ENCODE measurements at places on chromosomes 6 and 20.

DNA sequence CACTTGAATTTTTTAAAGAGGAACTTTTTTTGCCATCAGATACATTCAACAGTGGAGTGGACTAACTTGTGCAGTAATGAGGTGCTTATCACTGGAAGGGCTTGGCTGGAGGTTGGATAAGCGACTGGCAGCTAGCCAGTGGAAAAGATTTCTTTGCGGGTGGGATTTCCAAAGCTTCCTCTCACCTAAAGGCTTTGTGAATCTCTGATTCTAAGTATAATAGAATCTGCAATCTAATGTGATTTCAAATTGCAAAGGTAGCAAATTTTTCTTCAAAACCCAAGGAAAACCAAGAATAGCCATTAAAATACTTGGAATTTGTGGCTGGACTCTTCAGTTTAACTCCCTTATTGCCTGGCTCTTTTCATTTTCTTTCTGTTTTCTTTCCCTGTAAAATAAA, 460.4 kb upstream of the MARCKS start:
- DNase-seq, result no peak

GRCh38 chr6:145015739-145016558, 719.4 kb downstream of the EPM2A start:
- DNase-seq, result peak; percentile 76

DNA sequence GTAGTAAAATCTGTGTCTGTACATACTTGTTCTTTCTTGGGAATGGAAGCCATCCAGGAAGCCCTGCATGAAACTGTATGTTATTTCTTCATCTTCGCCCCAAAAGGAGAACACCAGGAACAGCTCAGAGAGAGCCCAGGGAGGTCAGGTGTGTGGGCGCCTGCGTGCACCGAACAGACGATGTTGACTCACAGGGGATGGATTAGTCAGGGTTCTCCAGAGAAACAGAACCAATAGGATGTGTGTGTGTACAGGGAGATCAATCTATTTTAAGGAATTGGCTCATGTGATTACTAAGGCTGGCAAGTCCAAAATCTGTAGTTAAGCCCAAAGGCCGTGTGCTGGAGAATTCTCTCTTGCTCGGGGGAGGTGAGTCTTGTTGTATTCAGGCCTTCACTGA, 45.7 kb downstream of the RNASET2 start:
- no peak for DNase-seq

DNA sequence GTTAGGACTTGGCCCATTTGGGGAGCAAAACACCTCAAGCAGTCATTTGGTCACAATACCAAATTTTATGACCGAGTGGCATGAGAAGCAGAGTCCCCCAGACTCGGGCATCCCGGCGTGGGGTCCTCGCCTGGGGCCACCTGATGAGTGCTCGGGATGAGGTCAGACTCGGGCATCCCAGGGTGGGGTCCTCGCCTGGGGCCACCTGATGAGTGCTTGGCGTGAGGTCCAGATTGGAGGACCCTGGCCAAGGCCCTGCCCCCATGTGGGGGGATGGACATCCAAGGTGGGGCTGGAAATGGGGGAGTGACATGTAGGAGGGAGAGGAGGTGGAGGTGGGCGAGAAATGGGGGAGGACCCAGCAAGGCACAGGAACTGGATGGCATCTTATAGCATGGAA, 56.1 kb upstream of the CST7 start:
- no peak for DNase-seq

- DNase-seq, result no peak
These were observed 106.6 kb upstream of the SNX9 start for GRCh38 chr6:157716251-157716995.
